ENCODE measurements at places on chromosomes 5 and 9.

GRCh38 chr5:178378527-178379484, 146.2 kb upstream of the PHYKPL start:
- DNase-seq: no peak

DNA sequence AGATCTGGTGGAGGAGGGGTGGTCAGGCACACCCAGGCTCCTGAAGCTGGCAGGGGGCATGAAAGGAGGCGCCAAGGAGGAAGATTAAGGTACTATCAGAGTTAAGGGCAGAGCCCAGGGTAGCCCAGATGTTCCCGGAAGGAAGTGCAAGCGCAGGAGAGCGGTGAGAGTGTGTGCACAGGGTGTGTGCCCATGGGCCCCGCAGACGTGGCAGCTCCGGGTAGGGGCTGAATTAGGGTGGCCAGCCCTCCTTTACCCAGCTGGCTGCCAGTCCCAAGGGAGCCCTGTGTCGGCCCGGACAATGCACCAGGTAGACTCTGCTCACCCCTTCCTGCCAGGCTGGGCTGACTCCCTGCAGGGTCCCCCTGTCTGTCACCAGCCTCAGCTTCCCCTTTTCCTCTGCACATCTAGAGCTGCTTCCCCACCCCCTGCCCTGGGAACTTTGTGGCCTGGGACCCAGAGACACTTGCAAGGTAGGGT, at the start of gene SMIM33:
SMIM33 (plus strand) TSS at position 184 of the 480 bp plus-strand sequence; CDS start at position 302, 118 bp downstream.
- DNase-seq: no peak

GRCh38 chr9:37035648-37036370, 1.7 kb upstream of the PAX5 start:
- DNase-seq: no peak

DNA sequence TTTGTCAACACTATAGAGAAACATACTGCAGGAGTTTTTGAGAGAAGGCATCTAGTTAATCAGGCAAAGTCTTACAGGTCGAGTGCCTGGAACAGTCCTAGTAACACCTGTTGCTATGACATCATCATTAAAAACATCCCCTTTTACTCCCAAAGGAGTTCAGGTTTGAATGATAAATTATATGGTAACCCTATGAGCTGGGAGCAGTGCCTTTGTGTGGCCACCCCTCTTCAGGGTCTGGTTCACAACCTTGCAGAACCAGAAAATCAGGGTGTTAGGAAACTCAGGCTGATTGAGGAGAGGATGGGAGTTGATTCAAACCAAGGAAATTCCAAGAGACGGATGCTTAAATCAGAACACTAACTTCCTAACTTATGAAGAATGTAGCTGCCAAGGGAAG, 179.1 kb upstream of the RASEF start:
- DNase-seq: no peak

GRCh38 chr9:107332883-107333282, 49.8 kb downstream of the RAD23B start:
- DNase-seq: no peak

GRCh38 chr5:72908664-72909063, 47.2 kb upstream of the FCHO2 start:
- no peak for DNase-seq

GRCh38 chr5:15799014-15799413, 299.0 kb downstream of the FBXL7 start:
- no peak for DNase-seq

DNA sequence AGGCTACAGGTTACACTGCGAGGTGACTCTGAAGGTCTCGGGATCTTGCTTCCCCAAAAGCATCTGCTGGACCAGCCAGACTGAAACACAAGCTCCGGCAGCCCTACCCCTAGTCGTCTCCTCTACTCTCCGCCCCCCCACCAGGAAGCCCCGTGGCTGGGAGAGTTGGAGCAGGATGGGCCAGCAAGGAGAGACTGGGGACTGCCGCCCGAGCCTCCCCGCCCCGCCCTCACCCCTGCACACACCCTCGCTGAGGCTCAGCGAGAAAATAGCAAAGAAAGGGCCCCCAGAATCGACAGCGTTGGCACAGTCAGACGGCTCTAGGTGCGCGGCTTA, 1.3 kb downstream of the TRIM7 start:
- no peak for DNase-seq

- no peak for DNase-seq
These were observed 39.5 kb downstream of the ADAMTS12 start for GRCh38 chr5:33852319-33852718.

DNA sequence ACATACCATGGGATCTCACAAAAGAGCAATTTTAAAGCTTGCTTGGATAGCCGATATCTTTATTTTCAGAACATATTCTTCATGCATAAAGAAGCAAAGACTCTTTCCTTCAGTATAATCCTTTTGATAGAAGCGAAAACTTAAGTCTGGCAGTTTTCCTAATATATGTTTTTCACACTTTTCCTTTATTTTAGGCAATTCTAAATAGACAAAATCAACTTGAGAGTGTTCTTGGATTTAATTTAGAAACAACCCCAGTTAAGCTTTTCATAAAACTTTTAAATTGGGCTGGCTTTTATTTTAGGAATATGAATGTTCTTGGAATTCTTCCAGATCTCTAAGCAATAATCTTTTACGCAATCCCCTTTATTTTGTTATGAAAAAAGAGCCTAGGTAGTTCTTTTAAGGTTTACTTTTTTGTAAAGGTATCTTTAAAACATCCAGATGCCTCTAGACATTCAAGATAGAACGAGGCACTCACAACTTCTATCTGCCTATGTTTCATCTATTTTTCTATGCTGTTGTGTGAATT, 51.5 kb upstream of the HSPB3 start:
- no peak for DNase-seq

GRCh38 chr9:86519066-86519615, 164.9 kb upstream of the TUT7 start:
- no peak for DNase-seq

- DNase-seq: no peak
These were observed 119.7 kb downstream of the CHSY3 start for GRCh38 chr5:130024006-130024405.

GRCh38 chr5:149072376-149072775, 9.5 kb upstream of the SH3TC2 start:
- no peak for DNase-seq

- DNase-seq: no peak
These were observed 20.8 kb downstream of the MFAP3 start for GRCh38 chr5:154059583-154059982.

DNA sequence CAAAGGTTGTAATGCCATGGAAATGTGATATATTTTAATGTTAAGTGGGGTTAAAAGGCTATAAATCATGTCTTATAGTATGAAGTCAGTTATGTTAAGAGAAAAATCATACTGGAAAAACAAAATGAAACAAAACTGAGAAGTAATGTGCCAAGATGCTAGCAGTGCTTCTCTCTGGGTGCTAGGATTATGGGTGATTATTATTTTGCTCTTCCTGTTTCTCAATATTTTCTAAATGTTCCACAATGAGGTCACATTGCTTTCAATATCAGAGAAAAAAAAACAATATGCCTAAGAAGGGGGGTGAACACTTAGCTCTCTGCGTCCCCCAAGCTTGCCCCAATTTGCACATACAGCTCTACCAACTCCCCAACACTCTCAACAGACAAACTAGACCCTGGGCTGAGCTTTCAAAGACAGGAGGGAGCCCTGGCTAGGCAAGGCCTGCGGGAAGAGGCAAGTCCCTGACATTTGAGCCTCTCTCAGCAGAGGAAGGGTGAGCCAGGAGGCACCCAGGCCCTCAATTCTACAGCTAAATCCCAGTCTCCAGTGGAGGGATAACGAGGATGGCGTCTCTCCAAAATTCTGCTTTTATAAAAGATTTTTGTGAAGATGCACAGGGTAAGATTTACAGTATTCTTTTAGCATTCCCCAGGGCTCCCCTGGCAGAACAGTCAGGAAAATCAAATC, 24.4 kb downstream of the WHRN start:
- DNase-seq: no peak

GRCh38 chr5:71971862-71972261, 135.4 kb upstream of the MAP1B start:
- DNase-seq: no peak

DNA sequence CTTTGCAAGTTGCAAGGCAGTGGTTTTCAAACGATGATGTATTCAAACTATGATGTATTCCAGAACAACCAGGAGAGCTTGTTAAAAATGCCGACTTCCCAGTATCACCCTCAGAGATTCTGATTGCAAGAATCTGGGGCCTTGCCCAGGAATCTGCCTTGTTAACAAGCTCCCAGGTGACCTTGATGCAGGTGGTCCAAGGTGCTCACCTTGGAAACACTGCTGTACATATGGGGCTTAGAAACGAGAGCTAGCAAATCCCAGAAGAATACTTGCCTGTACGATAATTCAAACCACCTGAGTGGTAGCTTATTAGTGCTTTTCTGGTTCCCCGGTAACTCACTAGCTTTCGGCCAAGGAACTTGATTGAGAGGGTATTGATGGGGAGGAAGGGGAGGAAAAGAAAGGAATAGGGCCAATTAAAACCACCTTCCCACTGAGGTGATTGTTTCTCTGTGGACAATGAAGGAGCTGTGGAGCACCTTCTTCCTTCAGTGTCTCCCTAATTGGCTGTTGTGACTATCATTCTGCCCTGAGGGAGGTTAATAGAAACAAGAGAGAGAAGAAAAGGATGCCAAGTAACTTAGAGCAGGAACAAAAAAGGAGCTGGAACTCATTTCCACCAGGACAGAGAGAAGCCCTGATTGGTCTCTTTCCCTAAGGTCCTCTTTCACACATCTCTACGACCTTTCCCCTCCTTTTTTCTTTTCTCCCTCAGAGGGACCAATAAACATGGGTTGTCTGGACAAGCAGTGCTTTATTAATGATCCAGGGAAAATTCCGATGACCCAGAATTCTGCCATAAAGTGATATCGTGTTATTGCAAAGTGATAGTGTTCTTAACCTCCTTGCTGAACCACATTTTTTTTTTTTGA, 218.8 kb downstream of the TMEM167A start:
- DNase-seq: no peak

- no peak for DNase-seq
These were observed 52.1 kb downstream of the EPB41L4A start for GRCh38 chr5:112366987-112367386.

DNA sequence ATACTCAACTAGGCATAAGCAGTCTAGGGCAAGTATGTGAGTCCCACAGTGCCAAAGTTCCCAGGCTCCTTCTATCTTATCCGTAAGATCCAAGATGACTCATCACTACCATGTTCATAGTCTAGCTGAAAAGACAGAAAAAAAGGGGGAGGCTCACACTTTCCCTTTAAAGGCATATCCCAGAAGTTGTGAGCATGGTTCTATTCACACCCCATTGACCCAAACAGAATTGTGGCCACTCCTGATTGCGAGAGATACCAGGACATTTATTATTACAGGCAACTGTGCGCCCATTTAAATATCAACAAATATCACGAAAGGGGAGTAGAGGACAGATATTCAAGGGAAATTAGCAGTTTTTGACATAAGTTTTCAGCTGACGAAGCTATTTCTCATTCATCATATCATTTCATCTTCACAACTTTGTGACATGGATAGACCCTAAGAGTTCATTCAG, 8.1 kb upstream of the PFDN1 start:
- no peak for DNase-seq

- DNase-seq: no peak
These were observed 3.4 kb downstream of the PCDHGC5 start for GRCh38 chr5:141492168-141492885.
